ENCODE measurements at places on chromosomes 12 and 14.

- no peak for DNase-seq
Observed at GRCh38 chr12:24937553-24938244, 11.2 kb downstream of the BCAT1 start.

- DNase-seq: no peak
Observed at GRCh38 chr12:69500631-69501030, 30.4 kb downstream of the FRS2 start.

GRCh38 chr14:23302290-23303225 lies at the start of gene PPP1R3E:
Gene PPP1R3E, minus strand, starts transcription at chr14:23302859. Its CDS starts 283 bp downstream, at chr14:23302576.
- DNase-seq: peak; percentile 72

DNA sequence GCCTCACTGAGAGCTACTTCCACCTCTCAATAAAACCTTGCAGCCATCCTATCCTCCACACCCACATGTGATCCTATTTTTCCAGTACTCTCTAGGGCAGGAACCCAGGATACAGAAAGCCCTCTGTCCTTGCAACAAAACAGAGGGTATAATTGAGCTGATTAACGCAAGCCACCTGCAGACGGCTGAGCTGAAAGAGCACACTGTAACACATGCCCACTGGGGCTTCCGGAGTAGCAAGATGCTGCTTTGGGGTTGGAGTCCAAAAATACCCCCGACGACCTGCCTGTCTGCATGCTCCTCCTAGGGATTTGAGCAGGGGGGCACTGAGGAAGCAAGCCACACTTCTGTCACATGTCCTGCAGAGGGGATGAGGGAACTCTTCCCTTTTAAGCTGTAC lies 401.1 kb upstream of the FOXG1 start:
- no peak for DNase-seq

GRCh38 chr14:68598621-68599447 lies 194.0 kb downstream of the ZFP36L1 start:
- no peak for DNase-seq

DNA sequence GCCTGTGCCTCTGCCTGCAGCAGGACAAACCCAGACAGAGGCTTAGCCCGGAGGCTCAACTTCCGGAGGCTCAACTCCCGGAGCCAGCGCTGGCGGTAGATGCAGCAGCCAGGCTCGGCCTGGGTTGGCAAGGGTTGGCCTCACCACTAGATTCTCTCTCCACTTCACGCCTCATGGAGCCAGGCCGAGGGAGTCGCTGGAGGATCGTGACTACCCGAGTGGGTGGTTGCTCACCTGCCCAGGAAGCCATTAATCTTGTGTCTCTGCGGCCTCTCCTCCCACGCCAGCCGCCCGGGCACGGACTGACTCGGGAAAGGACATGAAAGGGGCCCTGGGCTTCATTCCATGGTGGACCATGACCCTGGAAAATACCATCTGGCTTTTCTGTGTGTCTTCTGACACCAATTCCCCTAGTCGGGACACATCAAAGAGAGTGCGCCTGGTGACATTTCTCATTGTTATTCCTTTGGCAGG lies 20.8 kb downstream of the ESRRB start:
- no peak for DNase-seq

- no peak for DNase-seq
Observed at GRCh38 chr14:98840091-98840490, 431.9 kb downstream of the BCL11B start.

DNA sequence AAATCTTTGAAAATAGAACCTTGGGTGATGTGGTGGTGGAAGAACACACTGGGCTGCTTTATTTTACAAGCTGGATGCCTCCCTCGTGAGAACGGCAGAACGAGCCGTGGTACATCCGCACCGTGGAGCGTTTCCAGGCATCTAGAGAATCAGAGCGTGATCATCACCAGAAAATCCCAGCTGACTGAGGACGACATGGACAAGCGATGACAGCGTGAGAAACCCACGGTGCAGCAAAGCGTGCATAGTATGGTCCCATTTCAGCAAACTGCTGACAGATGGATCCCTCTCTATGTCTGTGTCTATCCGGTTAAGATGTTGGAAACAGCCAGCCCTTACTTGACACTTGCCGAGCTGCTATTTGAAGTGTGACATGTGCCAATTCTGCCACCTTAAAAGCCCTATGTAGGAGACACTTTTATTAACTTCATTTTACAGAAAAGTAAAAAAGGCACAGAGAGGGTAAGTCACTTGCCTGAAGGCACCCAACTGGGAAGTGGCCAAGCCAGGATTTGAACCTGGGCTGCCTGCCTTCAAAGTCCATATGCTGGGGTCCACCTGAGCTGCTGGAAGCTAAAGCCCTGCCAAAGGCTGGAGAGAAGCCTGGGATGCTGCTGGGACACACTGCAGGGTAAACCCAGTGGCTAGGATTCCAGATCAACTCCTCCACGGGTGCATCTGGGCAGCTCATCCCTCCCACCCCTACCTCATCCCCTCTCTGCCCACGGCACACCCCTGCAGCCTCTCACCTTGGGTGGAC lies 14.9 kb downstream of the SCARB1 start:
- no peak for DNase-seq

DNA sequence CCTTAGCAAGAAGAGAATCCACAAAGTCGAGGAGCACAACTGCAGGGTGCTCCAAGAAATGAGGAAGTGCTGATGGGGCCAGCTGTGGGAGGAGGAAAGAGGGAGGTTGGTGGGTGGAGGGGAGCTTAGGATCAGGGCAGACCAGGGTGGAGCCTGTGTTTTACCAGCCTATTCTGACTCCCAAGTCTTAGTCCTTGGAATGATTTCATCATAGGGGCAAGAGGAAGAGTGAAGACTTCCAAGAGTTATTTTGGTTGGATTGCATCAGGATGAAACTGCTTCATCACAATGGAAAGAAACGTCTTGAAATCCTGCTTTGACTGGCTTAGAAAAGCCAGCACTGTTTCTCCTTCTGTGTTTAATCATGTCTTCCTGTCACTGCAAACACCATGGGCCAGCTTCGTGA lies 194.0 kb downstream of the DPF3 start:
- DNase-seq: no peak

GRCh38 chr14:90819734-90820393 lies 3.6 kb upstream of the TTC7B start:
- DNase-seq: no peak

DNA sequence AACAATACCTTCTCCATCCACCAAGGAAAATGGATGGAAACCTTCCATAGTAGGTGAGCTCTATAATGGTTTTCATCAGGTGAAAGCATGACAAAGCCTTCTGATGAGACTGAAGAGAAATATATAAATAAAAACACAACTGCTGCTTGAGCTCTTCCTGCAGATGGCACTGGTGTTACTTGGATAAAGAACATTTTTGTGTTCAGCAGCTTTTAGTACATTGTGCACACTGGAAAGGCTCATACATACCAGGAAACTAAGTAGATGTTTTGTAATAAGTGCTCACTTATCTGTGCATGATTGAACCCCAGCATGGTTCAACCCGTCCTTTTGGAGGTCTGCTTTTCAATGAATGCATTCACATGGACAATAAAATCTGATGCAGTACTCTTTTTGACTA lies 357.3 kb upstream of the MIS18BP1 start:
- DNase-seq: no peak

DNA sequence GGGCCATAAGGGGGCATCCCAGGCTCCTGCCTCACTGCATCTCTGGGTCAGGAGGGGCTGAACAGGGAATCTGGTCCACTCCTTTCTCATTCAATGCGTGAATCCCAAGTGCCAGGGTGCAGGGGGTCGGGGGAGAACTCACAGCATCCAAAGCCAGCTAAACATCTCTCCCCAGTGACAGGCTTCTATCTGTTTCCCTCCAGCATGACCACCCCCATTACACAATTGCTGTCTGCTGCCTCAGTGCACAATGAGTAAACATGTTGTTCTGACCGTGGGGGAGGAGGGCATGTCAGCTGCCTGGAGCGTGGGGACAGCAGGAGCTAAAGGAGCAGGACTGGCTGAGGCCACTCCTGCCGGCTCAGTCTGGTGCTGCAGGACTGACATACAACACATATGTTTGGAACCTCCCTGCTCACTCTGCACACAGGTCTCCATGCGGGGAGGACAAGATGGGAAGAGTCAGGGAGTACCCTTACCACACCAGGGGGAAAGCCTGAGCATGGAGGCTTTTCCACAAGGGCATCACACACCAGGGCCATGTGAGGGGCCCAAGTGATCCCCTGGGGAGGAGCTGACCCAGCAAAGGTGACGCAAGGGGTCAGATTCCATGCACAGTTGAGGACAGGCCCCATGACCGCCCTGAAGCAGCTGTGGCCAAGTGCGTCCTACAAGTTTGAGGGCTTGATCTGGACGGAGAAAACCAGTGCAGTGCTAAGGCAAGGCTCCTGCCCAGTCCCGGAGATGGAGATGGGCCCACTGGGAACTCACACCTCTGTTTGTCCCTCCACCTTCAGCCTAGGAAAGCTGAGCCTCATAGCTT lies 1.4 kb downstream of the TNS2 start:
- no peak for DNase-seq

GRCh38 chr14:104657101-104657524 lies 32.3 kb upstream of the INF2 start:
- DNase-seq: no peak

- DNase-seq: no peak
Observed at GRCh38 chr12:2739832-2740641, 54.7 kb upstream of the FKBP4 start.

GRCh38 chr12:107442326-107442987 lies 243.1 kb upstream of the PWP1 start:
- DNase-seq: no peak

DNA sequence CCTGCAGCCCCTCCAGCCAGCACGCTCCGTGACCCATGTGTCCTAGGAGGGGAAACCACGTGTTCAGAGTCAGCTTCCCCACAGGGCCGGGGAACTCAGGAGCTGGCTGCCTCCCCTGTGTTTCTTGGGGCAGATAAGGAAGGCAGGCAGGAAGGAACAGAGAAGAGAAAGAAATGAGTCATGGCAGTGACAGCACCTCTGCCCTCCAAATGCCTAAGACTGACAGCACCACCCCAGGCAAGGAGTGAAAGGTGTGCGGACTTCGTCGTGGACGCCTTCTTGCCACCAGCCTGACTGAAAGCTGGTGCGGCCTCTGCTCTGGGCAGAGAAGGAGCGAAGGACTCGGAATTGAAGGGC lies 167.0 kb upstream of the FKBP4 start:
- DNase-seq: no peak

GRCh38 chr14:94217116-94217515 lies 43.0 kb downstream of the PPP4R4 start:
- DNase-seq: no peak
